Tibial artery (tissue), 4 donors: ENCODE measurements at places on chromosomes 7 and 10.
A peak's percentile ranks its signal among the peaks of the same experiment; 100 is the strongest.

DNA sequence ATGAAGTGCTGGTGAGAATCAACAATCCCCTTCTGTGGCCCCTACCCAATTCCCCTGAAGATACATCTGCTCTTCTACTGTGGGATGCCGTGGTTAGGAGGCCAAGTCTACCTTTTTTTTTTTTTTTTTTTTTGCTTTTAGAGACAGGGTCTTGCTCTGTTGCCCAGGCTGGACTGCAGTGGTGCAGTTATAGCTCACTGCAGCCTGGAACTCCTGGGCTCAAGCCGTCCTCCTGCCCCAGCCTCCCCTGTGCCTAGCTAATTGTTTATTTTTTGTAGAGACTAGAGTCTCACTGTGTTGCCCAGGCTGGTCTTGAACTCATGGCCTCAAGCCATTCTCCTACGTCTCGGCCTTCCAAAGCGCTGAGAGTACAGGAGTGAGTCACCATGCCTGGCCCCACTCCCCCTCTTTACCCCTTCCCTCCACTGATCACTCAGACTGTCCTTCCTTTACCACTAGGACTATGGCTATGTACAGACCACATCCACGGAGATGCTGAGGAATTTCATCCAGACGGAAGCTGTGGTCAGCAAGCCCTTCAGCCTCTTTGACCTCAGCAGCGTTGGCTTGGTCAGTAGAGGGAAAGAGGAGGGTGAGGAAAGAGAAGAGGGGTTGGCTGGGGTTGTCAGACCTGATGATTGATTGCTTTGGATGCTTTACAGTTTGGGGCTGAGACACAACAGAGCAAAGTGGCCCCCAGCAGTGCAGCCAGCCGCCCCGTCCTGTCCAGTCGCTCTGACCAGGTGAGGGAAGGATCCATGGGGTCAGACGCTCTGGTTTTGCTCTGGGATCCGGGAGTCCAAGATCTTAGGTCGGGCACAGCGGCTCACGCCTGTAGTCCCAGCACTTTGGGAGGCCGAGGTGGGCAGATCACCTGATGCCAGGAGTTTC, 1.8 kb downstream of the AP4M1 start:
- no peak for DNase-seq

GRCh38 chr7:98223351-98223897, 12.2 kb downstream of the BHLHA15 start:
- no peak for DNase-seq

- no peak for DNase-seq
Observed at GRCh38 chr7:50640256-50640655, 75.1 kb upstream of the DDC start.

DNA sequence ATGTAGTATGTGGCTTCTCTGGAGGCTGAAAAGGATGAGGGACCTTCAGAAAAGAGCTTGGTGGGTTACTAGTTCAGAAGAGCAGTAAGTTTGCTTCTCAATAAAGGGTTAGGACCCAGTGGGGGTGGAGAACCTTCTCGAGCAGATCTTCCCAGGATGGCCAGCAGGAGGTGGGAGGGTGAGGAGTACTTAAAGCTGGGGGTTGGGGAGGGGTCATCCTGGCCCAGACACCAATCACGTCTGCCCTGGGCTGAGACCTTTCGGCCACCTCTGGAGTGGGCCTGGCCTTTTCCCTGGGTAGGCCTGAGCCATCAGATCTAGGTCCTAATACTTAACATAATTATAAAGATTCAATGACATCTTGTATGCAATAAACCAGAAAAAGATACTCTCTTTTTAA, 149.0 kb upstream of the TCF7L2 start:
- no peak for DNase-seq

DNA sequence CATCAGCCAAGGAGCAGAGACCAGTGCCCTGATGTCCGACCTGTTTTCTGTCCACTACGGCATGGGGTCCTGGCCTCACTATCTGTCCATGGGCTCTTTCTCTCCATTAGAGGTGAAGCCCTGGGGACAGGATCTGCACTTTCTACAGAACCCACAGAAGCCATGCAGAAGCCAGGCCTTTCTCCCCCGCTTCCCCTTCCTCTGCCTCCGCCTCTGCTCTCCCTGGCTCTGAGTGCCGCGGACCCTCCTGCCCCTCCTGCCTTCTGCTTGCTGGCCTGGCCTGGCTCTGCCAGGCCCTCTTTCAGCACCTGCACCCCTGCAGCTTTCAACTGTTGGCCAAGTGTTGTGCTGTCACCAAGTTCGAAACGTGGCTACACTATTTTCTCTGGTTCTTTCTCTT, 439.8 kb upstream of the ZMIZ1 start:
- DNase-seq, result no peak

- peak; percentile 66 for DNase-seq
Observed at GRCh38 chr7:128940494-128941322, 3.0 kb downstream of the IRF5 start.
